ENCODE measurements at places on chromosomes 12 and 14.

DNA sequence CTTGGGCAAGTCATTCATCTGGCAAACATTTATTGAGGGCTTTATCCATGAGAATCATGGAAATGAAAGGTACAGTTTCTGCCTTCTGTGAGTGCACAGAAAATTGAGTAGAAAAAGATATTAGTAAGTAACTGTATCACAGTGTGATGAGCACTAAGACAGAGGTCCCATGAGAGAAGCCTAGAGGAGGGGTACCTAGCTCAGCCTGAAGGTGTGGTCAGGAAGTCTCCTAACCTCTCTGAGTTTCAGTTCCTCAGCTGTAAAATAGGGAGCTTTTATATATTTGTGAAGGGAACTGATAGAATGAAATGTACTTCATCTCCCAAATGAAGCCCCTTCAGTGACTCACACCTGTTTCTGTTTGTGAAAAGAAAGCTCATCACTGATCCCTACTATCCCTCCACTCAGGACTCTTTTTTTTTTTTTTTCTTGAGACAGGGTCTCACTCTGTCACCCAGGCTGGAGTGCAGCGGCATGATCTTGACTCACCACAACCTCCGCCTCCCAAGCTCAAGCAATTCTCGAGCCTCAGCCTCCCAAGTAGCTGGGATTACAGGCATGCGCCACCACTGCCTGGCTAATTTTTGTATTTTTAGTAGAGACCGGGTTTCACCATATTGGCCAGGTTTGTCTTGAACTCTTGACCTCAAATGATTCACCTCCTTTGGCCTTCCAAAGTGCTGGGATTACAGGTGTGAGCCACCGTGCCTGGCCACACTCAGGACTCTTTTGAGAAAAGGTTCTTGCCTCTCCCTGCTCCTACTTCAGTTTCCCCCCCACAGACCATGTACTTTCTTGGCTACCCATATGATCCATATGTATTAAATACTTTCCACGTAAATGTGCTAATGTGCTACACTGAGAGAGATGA lies 93.7 kb upstream of the FUT8 start:
- DNase-seq: no peak

- no peak for DNase-seq
Observed at GRCh38 chr12:52209321-52209720, 17.5 kb upstream of the KRT80 start.

- DNase-seq: no peak
Observed at GRCh38 chr12:116291218-116291617, 13.7 kb upstream of the MED13L start.

- DNase-seq: no peak
Observed at GRCh38 chr12:95003921-95004272, 400 bp upstream of the NDUFA12 start.

- DNase-seq: no peak
Observed at GRCh38 chr14:77052281-77053044, 24.0 kb upstream of the IRF2BPL start.

- no peak for DNase-seq
Observed at GRCh38 chr12:12507121-12507520, 55.5 kb downstream of the DUSP16 start.

- peak; percentile 55 for DNase-seq
Observed at GRCh38 chr14:42192738-42193653, 586.3 kb downstream of the LRFN5 start.

DNA sequence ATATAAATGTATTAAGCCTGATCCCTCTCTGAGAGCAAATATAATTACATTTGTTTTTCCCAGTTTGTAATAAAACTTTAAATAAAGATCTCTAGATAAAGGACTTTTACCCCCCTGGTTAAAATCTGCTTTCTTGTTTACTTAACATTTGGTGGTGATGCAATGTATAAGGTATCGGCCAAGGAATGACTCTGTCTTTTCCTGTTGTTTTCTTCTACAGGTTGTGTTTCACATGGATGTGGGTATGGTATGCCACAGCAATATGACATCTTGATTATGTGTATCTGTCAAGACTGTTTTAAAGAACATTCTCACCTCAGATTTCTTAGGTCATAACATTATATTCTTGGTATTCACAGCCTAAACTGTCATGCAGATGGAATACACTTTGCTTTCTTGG lies 210.6 kb upstream of the NOVA1 start:
- no peak for DNase-seq

DNA sequence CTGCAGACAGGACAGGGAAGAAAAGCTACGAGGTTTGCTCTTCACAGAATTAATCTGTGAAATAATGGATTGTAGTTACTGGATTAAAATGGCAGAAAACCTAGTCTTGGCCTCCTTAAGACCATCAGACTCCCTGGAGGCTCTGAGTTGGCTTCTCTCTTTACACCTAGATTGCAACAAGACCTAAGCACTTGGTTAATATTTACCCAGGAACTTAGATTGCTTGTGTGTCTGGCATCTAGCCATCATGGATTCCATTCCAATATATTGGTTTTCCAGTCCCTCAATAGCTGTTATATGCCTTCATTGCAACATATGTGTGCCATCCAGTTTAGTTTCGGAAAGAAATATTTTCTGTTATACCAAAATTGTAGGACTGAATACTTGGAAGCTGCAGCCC lies 1.9 kb upstream of the GTF2A1 start:
- DNase-seq: no peak

DNA sequence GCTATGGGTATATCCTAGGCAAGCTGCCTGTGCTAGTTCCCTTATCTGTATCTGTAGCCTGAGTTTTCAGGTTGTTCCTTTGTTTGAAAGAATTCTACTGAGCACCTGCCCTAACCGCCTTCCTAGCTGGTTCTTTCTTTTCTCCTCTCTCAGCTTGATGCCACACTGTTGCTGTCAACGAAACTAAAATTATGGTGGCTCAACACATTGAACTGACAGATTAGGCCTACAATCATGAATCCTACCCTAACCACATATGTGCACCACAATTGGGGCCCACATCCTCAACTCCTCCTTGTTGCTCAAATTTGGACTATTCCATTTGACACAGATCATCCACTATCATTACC lies 36.2 kb upstream of the RESF1 start:
- no peak for DNase-seq

DNA sequence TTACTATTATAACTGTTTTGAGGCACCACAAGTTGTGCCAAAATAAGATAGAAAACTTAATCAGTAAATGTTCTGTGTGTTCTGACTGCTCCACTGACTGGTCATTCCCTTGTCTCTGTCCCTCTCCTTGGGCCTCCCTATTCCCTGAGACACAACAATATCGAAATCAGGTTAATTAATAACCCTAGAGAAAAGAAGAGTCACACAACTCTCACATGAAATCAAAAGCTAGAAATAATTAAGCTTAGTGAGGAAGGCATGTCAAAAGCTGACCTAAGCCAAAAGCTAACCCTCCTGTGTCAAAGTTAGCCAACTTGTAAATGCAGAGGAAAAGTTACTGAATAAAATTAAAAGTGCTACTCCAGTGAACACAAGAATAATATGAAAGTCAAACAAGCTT lies 53.8 kb upstream of the CCDC196 start:
- no peak for DNase-seq

DNA sequence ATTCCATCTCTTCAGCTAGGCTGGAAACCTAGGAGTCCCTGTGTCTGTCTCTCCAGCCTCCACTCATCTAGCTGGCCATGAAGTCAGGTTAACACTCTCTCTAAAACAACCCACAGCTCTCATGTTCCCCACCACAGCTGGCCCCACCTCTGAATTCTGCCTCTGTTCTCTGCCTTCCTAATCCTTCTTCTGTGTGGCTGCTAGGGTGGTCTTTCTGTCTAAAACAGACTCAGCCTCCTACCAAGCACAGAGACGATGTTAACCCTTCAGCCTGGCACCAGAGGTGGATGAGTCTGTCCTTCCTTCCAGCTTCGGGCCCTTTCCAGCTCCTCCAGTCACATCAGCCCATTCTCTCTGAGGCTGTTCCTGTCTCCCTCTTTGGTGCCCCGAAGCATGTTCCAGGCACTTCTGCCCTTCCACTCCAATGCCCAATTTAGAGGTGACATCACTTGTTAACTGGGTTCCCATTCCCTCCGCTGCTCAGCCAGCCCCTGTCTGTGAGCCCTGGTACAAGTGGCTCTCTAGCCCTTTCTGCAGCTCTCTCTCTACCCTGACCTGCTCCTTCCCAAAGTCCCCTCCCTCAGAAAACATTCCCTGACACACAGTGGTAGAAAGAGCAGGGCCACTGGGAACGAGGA lies 9.1 kb downstream of the FIGNL2 start:
- DNase-seq: no peak

DNA sequence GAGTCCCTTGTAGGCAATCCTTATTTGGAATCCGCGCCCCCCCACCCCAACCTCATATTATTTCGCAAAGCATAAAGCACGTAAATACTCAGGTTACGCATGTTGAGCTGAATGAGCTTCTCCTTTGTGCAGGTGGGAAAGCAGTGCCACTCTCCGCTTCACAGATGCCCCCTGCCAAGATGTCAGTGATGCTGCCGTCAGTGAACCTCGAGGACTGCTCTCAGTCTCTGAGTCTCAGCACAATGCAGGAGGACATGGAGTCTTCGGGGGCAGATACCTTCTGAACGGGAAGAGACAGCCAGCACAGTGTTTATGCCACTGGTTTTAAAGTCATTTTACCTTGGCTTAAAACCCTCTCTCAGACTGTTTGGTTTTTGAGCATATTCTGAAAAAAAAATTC lies 90.1 kb upstream of the DACT1 start:
- no peak for DNase-seq

DNA sequence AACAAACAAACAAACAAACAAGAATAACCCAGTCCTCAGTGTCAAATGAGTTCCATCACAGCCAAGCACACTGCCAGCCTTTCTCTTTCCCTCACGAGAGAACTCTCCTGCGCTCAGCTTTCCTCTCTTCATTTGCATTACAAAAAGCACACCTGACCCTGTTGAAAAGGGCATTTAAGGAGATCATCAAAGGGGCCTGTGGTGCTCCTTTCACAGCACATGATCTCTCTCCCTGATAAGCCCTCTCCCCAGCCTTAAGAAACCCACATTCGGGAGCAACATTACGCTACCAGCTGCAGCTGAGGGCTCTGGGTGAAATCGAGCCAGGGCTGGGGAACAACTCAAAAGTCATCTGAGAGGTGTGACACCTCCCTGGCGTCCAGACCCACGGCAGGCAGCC lies 165.6 kb upstream of the TMCC3 start:
- no peak for DNase-seq

DNA sequence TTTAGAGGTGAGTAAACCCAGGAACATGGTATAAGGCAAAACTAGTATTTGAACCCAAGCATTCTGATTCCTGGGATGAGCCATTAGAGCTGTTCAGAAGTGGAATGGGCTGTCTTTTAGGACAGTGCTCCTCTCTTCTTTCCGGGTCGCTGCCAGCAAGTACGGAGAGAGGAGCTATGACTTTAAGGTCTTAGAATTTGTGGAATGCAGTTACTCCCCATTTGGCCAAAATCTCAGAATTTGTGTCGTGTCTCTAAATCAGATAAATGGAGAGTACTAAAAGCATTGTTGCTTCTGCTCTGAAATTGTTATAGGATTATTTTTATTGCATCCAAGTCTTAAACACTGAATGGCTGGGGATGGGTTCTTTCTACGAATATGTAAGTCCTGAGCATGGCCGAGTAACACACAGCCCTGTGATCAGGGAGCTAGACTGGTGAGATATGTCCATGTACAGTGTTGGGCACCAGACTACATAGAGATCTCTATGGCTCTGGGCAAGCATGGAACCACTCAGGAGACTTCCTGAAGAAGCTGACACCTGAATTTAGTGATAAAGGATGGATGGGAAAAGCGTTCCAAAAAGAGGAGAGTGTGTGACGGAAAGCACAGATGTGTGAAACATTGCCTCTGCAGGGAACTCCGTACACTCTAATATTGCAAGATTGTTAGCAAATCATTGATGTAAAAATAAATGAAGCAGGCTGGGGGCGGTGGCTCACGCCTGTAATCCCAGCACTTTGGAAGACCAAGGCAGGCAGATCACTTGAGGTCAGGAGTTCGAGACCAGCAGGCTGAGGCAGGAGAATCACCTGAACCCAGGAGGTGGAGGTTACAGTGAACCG lies 184.7 kb downstream of the SRGAP1 start:
- DNase-seq: no peak

GRCh38 chr14:92884410-92884809 lies 38.5 kb upstream of the CHGA start:
- no peak for DNase-seq

DNA sequence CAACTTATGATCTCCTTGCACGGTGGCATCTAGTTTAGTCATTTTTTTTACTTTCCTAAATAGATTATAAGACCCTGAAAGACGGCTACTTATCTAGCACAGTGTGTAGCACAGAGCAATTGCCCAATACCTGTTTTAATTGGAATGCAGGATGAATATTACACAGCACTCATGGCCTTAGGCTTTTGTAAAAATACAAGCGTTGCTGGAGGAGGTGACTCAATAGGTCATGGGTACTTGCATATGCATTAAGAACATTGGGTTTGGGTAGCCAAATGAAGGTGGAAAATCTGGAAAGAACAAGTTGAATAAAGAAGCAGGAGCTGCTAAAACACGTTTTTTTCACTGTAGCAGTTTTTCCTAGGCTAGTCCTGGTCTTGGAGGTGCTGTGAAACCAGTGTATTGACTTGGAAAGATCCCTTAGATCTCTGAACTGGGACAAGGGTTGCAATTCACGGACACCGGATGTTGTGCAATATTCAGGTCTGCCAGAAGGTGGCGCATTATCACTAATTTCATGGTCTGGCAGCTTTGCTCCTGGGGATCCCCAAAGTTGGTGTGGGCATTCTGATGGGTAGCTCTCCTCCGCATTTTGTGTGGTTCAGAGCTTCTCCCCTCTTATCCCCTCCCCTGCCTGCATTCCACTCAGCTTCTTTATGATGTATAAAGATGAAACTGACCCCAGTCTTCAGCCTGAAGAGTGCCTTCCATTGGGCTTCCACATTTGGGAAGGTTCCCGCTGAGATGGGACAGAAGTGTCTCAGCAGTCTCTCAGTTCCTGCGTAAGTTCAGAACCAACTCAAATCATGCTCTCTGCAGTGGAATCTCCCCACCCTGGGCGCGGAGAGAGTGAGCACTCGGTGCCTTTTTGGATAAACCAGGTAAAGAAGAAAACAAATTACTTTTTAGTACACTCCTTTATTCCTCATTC lies 278.3 kb downstream of the NRXN3 start:
- no peak for DNase-seq

- DNase-seq: no peak
Observed at GRCh38 chr14:56821805-56822610, 11.7 kb upstream of the OTX2 start.

GRCh38 chr12:130226771-130227170 lies 64.5 kb downstream of the FZD10 start:
- DNase-seq: no peak

DNA sequence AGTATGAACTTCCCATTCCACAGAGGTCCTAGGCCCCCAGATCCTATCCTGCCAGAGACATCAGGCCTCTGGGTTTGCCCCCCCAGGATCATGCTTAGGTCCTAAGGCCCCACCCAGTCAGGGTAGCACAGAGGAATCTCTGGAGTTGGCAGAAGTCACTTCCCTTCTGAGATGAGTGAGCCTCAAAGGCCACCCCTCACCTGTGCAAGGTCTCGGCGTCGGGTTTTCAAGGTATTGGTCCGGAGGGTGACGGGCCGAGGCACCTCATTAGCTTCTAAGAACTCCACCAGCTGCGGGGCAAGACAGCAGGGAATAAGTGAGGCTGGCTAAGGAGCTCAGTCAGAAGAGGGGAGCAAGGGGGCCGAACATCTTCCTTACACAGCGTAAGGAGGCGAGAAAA lies 5.2 kb downstream of the NOP2 start:
- no peak for DNase-seq
